Activated naive CD8-positive, alpha-beta T cell treated with anti-CD3 and anti-CD28 coated beads for 36 hours (primary cell): ENCODE measurements at places on chromosomes 5 and 9. TPM values are rescaled to one million over a fixed set of nuclear protein-coding genes. Genes with fewer than 3 reads are reported as not detected.

GRCh38 chr9:129803676-129804060 lies 684 bp downstream of the TOR1B start:
- H3K4me1 ChIP-seq, result peaks cover 24% of the 10 kb centered on the region
- DNase-seq, result no peak
- peaks cover 27% of the 10 kb centered on the region for H3K36me3 ChIP-seq
- H3K4me3 ChIP-seq, result peak overlapping the region; percentile 87

Gene PARP8
- total RNA-seq, result 41.0 TPM

Gene GRXCR2
- total RNA-seq, result not detected

GRCh38 chr5:61949679-61950435 lies 356.1 kb upstream of the KIF2A start:
- H3K36me3 ChIP-seq, result no peaks in the 10 kb centered on the region
- no peak for DNase-seq
- no peak overlapping the region for H3K27ac ChIP-seq
- H3K4me3 ChIP-seq, result no peak overlapping the region

DNA sequence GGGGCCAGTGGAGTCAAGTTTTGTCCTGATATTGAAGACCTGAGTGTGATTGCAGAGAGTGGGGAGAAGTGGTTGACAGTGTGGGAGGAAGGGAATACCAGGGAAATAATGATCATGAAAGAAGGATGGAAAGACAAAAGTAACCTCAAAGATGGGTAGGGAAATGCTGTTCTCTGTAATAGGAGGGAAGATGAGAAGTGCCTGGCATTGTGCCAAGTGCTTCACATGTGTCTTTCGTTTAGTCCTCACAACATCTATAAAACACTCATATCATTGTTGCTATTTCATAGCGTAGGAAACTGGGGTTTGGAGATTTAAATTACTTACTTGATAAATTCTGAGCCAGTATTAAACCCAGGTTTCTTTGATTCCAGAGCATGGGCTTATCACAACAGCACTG lies 472.3 kb downstream of the LRRC70 start:
- H3K4me1 ChIP-seq, result no peaks in the 10 kb centered on the region
- no peaks in the 10 kb centered on the region for H3K36me3 ChIP-seq
- no peaks in the 10 kb centered on the region for H3K27me3 ChIP-seq
- no peak overlapping the region for H3K27ac ChIP-seq
- no peak for DNase-seq

- no peak overlapping the region for H3K4me3 ChIP-seq
- no peak overlapping the region for H3K27ac ChIP-seq
Observed at GRCh38 chr5:38467353-38468040, 88.9 kb downstream of the LIFR start.

Gene BNC2
- total RNA-seq, result not detected

- H3K4me3 ChIP-seq, result no peak overlapping the region
- H3K27me3 ChIP-seq, result no peaks in the 10 kb centered on the region
- no peak overlapping the region for H3K27ac ChIP-seq
Observed at GRCh38 chr9:89631384-89631783, 26.6 kb downstream of the GADD45G start.

DNA sequence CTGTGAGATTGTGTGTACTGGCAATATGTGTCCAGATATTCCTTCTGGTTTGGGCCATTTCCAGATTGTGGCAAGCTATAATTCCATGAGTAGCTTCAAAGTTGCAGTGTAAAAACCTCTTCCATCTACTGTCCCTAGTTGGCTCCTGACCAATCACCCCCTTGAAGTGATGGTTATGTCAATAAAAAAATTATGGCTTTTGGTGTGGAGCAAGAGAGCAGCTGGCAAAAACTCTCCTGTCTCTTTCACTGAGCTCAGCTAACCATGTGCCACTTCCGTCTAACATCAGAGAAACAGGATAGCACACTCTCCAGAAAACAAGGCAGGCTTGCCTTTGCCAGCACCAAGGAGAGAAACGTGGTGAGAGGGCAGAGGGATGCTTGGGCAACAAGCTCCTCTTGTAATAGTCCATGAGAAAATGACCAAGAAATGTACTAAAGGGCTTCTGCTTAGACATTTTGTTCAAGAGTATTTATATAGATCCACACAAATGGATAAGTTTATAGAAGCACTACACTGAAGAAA lies 914.4 kb upstream of the SEMA6A start:
- H3K4me1 ChIP-seq, result no peaks in the 10 kb centered on the region
- DNase-seq, result no peak
- no peaks in the 10 kb centered on the region for H3K36me3 ChIP-seq
- no peaks in the 10 kb centered on the region for H3K27me3 ChIP-seq

- H3K36me3 ChIP-seq, result no peaks in the 10 kb centered on the region
- H3K27me3 ChIP-seq, result peaks cover 32% of the 10 kb centered on the region
- H3K27ac ChIP-seq, result no peak overlapping the region
- DNase-seq, result no peak
- no peak overlapping the region for H3K4me3 ChIP-seq
Observed at GRCh38 chr9:91483835-91484234, 60.2 kb upstream of the NFIL3 start.

Gene TLX3
- not detected for total RNA-seq

DNA sequence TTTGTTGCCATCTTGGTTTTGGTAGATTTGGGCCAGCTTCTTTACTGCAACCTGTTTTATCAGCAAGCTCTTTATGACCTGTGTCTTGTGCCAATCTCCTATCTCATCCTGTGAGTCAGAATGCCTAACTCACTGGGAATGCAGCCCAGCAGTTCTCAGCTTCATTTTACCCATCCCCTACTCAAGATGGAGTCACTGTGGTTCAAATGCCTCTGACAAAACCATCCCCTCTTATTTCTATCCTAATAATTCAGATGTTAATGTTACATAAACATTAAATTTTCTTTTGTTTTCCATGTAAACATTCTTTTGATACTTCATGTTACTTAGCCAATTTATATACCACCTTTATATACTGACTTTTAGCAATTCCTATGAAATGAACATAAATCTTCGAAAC lies 746.3 kb downstream of the CDH18 start:
- no peaks in the 10 kb centered on the region for H3K36me3 ChIP-seq
- DNase-seq, result no peak
- no peak overlapping the region for H3K27ac ChIP-seq
- no peaks in the 10 kb centered on the region for H3K4me1 ChIP-seq

GRCh38 chr9:893843-894420 lies 52.4 kb downstream of the DMRT1 start:
- DNase-seq, result peak; percentile 81
- H3K36me3 ChIP-seq, result no peaks in the 10 kb centered on the region
- peaks cover 12% of the 10 kb centered on the region for H3K4me1 ChIP-seq
- H3K4me3 ChIP-seq, result peak overlapping the region; percentile 13
- H3K27me3 ChIP-seq, result peaks cover 43% of the 10 kb centered on the region
- no peak overlapping the region for H3K27ac ChIP-seq

- H3K27ac ChIP-seq, result no peak overlapping the region
- no peak for DNase-seq
- H3K36me3 ChIP-seq, result no peaks in the 10 kb centered on the region
- H3K27me3 ChIP-seq, result peaks cover 7% of the 10 kb centered on the region
- no peaks in the 10 kb centered on the region for H3K4me1 ChIP-seq
Observed at GRCh38 chr9:120310035-120310434, 269.9 kb downstream of the CDK5RAP2 start.

Gene NR5A1
- not detected for total RNA-seq

DNA sequence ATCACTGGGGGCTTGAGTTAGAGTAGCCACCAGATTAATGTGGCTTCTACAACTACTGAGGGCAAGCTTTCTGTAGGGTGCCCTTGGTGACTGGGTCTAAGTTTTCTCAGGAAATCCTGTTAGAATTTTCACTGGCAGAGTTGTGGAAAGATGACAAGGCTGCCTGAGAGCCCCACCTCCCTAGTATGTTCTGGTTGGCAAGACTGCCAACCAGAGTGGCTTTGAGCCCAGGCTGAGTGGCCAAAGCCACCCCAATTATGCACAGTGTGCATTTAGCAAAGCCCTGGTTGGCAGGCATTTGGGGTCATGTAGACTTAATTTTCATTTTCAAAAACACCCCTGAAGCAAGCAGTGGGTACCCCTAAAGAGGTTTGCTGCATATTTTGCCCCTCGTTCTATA lies 136.7 kb upstream of the HAPLN1 start:
- H3K27ac ChIP-seq, result no peak overlapping the region
- no peak overlapping the region for H3K4me3 ChIP-seq
- no peaks in the 10 kb centered on the region for H3K27me3 ChIP-seq
- DNase-seq, result no peak
- H3K4me1 ChIP-seq, result no peaks in the 10 kb centered on the region
- H3K36me3 ChIP-seq, result no peaks in the 10 kb centered on the region

Gene MEGF10
- total RNA-seq, result not detected

- no peaks in the 10 kb centered on the region for H3K36me3 ChIP-seq
- H3K27me3 ChIP-seq, result peaks cover 4% of the 10 kb centered on the region
- H3K27ac ChIP-seq, result no peak overlapping the region
- H3K4me3 ChIP-seq, result no peak overlapping the region
- H3K4me1 ChIP-seq, result no peaks in the 10 kb centered on the region
Observed at GRCh38 chr5:8340261-8340660, 471.3 kb downstream of the MTRR start.

- no peak for DNase-seq
- H3K27ac ChIP-seq, result peak overlapping the region; percentile 92
- H3K36me3 ChIP-seq, result peaks cover 10% of the 10 kb centered on the region
- H3K4me1 ChIP-seq, result peaks cover 32% of the 10 kb centered on the region
- peak overlapping the region; percentile 97 for H3K4me3 ChIP-seq
Observed at GRCh38 chr5:95555553-95555952, 652 bp downstream of the ARSK start.

Gene PITX1
- not detected for total RNA-seq

DNA sequence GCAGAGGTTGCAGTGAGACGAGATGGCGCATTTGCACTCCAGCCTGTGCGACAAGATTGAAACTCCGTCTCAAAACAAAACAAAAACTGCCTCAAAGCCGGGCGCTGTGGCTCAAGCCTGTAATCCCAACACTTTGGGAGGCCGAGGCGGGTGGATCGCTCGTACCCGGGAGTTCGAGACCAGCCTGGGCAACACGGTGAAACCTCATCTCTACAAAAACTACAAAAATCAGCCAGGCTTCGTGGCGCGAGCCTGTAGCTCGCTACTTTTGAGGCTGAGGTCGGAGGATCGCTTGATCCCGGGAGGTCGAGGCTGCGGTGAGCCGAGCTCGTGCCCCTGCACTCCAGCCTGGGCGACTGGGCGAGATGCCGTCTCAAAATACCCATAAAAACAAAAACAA lies 988 bp downstream of the GFM2 start:
- H3K27me3 ChIP-seq, result no peaks in the 10 kb centered on the region
- DNase-seq, result no peak
- no peak overlapping the region for H3K27ac ChIP-seq
- peaks cover 39% of the 10 kb centered on the region for H3K4me1 ChIP-seq
- peaks cover 13% of the 10 kb centered on the region for H3K36me3 ChIP-seq
- peak overlapping the region; percentile 99 for H3K4me3 ChIP-seq

GRCh38 chr9:134854541-134854981 lies 26.0 kb upstream of the FCN2 start:
- H3K27me3 ChIP-seq, result peaks cover 25% of the 10 kb centered on the region
- peaks cover 4% of the 10 kb centered on the region for H3K4me1 ChIP-seq
- no peak overlapping the region for H3K4me3 ChIP-seq
- H3K27ac ChIP-seq, result no peak overlapping the region
- no peak for DNase-seq

DNA sequence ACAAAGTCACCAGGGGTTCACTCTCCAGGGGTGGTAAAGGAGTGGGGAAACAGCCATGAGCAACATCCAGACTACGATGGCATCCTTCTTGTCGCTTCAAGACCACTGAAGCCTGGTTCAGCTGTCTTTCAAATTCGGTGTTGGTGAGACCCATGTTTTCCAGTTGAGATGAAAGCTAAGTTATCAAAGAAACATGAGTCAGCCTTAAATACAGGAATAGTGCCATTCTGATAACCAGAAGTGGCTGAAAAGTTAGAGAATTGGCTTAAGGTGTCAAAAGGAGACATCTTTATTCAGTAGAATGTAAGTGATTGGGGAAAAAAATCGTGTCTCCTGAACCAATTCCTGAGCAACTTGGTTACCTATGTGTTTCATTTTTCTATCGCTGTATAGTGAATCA lies 7.0 kb upstream of the CARD19 start:
- DNase-seq, result no peak
- H3K36me3 ChIP-seq, result peaks cover 52% of the 10 kb centered on the region
- H3K4me1 ChIP-seq, result peaks cover 50% of the 10 kb centered on the region
- no peak overlapping the region for H3K4me3 ChIP-seq

DNA sequence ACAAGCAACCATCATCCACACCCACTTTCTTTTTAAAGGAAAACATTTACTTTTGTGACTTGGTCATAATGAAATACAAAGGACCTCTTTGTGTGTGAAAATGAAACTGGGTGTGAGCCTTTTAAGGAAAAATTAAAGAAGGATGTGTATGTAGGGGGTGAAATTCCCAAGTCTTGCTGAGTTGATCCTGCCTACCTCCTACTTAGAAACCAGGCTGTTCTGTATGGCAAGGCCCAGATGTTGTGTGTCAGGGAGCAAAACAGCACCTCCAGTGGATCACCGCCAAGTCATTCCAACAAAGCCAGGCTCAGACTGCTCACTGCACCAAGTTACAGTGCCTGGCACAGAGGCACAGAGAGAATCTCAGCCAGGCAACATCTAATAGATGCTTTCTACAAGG lies 198.5 kb upstream of the FBN2 start:
- no peaks in the 10 kb centered on the region for H3K36me3 ChIP-seq
- H3K4me3 ChIP-seq, result no peak overlapping the region
- no peaks in the 10 kb centered on the region for H3K4me1 ChIP-seq
- no peak overlapping the region for H3K27ac ChIP-seq
- no peak for DNase-seq

GRCh38 chr5:137611011-137611580 lies 112.0 kb upstream of the SPOCK1 start:
- no peak for DNase-seq
- H3K4me3 ChIP-seq, result no peak overlapping the region
- H3K27me3 ChIP-seq, result peaks cover 11% of the 10 kb centered on the region
- H3K27ac ChIP-seq, result no peak overlapping the region
- peaks cover 10% of the 10 kb centered on the region for H3K4me1 ChIP-seq
- no peaks in the 10 kb centered on the region for H3K36me3 ChIP-seq

Gene PCDHGB5
- total RNA-seq, result 0.16 TPM

GRCh38 chr5:16536818-16537217 lies 71.2 kb upstream of the ZNF622 start:
- H3K36me3 ChIP-seq, result peaks cover 7% of the 10 kb centered on the region
- no peak overlapping the region for H3K4me3 ChIP-seq
- no peak for DNase-seq
- H3K4me1 ChIP-seq, result peaks cover 41% of the 10 kb centered on the region
- H3K27me3 ChIP-seq, result no peaks in the 10 kb centered on the region
- H3K27ac ChIP-seq, result no peak overlapping the region

Gene SVEP1
- not detected for total RNA-seq

DNA sequence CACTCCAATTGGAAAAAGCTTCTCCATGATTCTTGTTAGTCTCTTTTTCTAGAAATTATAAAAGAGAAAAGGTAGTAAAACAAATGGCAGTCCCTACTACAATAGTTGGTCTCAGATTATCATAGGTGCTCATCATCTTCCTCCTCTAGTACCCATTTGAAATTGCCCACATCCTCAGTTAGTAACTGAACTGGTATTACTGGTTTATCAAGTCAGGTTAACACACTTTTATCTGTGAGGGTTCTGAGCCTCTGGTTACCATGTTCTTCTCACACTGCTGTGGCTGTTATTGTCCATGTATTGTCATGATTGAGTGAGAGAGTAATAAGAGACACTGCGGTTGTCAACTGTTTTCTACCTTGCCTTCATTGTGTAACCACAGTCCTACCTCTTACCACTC lies 901.7 kb downstream of the TLE1 start:
- H3K27me3 ChIP-seq, result no peaks in the 10 kb centered on the region
- H3K4me1 ChIP-seq, result no peaks in the 10 kb centered on the region
- no peak overlapping the region for H3K27ac ChIP-seq
